CD4-positive, alpha-beta T cell treated with Interferon alpha-2 for 1 hour (primary cell): ENCODE measurements at places on chromosomes 3 and 15.

- no peak for DNase-seq
Observed at GRCh38 chr3:84265768-84266167, 693.0 kb upstream of the CADM2 start.

GRCh38 chr3:155318740-155319139, 25.3 kb upstream of the STRIT1 start:
- no peak for DNase-seq

DNA sequence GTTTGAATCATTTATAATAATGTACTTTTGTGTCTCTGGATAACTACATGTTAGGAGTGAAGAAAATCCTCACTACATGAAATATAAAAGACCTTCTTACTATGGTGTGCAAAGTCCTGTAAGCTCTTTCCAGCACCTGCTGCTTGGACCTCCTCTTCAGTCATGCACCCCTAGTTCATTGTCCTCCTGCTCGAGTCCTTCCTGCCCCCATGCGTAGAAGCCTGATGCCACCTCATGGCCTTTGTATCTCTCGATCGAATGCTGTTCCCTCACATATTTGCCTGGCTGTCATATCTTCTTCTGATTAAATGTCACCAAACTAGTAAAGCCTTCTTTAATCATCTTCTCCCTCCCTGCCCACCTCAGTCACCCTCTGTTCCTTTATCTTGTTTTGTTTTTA, 49.9 kb upstream of the SUCLG2 start:
- DNase-seq, result peak; percentile 5

DNA sequence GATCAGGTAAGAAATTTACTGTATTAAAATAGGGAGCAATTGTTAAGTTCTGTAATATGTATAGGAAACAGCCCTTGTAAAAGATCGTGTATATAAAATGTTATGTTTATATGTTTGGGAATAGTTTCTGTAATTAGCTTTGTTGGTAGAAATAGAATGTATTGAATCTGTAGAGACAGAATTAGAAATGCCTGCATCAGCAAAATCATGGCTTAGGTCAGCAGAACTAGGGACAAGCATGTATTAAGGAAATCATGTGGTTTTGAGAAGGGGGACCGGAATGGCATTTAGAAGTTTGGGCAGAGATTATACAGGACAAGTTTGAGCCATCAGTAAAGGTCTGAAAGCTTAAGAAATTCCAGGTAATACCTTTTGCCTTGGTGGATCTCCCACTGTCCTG, 177.9 kb downstream of the ERC2 start:
- DNase-seq, result no peak

DNA sequence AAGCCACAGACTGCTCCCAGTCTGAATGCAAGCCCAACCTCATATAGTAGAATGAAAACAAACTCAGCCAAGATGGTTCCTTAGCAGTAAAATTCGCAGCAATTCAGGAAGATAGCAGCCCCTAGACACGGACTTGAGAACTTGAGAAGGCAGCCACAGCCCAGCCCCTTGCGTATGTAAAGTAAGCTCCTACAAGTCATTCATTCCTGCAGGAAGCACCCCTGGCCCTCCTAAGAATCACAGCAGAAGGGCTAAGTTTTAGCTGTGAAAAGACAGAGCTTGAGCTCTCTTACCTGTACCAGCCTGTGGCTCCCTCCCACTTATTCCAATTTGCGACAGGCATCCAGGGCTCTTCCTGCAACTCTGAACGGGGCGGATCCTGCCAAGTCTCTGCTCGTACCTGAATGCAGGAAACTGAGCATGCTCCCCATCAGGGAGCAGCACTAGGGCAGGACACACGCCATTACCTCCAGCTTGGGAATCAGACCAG, 136.4 kb downstream of the MAGI1 start:
- no peak for DNase-seq

DNA sequence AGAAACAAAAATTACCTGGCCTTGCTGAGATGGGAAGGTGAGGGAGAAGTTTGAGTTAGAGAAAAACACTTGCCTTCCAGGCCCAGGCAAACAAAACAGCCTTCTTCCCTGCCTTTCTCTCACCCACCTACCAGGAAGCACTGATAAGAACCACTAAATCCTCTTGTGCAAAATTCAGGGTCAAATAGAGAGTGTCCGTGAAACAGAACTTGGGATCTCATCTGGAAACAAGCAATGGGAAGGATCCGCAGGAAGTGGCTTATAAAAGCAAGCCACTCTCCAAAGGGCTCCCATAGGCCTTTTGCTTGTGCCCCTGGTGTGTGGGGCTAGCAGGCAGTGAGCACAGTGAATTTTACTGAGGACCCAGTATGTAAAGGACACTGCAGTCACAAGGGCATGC, 11.0 kb downstream of the ADAMTS9 start:
- no peak for DNase-seq

GRCh38 chr15:101250341-101250831, 1.5 kb downstream of the CHSY1 start:
- DNase-seq, result no peak

GRCh38 chr3:129224984-129225393, 24.4 kb upstream of the COPG1 start:
- DNase-seq, result peak; percentile 7

DNA sequence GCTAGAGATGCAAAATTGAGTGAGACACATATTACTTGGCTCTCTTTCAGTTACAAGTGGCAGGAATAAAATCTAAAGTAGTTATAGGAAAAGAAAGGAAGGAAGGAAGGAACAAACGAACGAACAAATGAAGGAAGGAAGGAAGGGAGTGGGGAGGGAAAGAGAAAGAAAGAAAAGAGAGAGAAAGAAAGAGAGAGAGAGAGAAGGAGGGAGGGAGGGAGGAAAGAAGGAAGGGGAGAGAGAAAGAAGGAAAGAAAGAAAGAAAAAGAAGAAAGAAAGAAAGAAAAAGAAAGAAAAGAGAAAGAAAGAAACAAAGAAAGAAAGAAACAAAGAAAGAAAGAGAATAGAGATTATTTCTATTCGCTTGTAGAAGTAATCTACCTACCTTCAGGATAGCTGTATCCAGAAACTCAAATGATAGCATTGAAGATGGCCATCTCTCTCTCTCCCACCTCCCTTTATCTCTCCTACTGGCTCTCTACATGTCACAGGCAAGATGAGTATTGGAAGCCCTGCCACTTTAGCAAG, 229.7 kb upstream of the TLE3 start:
- DNase-seq, result no peak

DNA sequence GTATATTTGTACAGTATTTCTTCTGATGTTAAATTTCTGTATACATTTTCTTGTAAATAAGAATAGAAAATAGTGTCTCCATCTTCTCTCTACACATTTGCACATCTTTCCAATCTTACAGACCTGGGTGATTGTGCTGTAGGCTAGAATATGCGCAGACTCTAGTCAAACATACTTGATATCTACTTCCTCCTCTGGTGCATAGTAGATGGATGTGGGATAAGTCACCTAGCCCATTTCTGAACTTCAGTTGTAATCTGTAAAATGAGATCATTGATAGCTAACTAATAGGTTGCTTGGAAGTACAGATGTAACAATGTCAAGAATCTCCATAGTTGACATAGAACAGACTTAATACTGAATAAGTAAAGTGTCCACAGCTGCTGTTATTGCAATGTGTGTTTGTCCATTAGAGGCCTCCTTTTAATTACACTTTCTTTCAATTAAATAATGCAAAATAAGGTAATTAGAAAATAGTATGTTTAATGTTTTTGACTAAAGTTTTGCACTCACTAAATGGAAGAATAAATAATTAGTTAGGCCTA, 46.7 kb downstream of the ALCAM start:
- no peak for DNase-seq

- DNase-seq, result no peak
Observed at GRCh38 chr3:41434781-41435180, 235.5 kb downstream of the CTNNB1 start.

- DNase-seq, result no peak
Observed at GRCh38 chr3:126269354-126269753, 87.9 kb downstream of the KLF15 start.

DNA sequence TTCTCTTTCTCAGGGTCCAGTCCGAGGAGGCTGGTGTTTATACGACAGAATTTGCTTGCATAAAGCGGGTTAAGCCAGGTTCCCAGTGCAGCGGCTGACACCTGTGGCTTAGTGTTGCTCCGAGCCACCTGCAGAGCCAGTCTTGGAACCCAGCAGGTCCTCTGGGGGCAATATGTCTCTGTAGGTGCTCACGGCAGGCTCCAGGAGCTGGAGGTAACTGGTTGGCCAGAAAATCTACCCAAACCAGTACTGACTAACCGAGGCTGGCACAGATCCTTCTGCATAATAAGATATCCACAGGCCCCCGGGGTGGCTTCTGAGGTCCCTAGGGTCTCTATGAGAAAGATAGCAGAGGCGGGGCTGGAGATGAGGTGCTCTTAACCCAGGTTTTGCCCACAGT, 3.2 kb downstream of the MGLL start:
- no peak for DNase-seq

- DNase-seq, result no peak
Observed at GRCh38 chr15:55518641-55519040, 10.6 kb upstream of the DNAAF4 start.

- DNase-seq, result no peak
Observed at GRCh38 chr3:177105623-177106022, 91.7 kb downstream of the TBL1XR1 start.

GRCh38 chr3:36964817-36965216, 20.0 kb upstream of the TRANK1 start:
- DNase-seq, result no peak

DNA sequence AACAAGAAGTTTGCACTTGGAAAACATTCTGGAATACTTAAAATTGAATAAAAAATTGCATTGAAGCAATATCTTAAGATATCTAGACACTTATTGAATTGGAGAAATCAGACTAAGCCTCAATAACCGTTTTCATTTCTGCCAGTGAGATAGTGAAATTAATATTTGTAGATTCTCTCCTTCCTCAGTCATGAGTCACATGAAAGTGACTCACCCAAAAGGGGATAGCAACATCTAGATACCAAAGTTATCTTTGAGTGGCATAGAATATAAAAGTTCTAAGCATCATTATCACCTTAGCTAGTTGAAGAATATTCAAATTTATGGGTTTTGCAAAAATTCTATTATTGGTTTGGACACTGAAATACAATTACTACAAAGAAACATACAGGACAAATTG, 614.8 kb upstream of the ZNF717 start:
- no peak for DNase-seq

GRCh38 chr3:127035677-127036076, 52.8 kb downstream of the PLXNA1 start:
- no peak for DNase-seq

GRCh38 chr3:180252683-180253082, 215.9 kb upstream of the PEX5L start:
- no peak for DNase-seq

- no peak for DNase-seq
Observed at GRCh38 chr15:101329309-101329863, 34.3 kb upstream of the SNRPA1 start.

- DNase-seq, result no peak
Observed at GRCh38 chr15:26073430-26074333, 210.6 kb upstream of the ATP10A start.

GRCh38 chr3:195766671-195767070, 45.1 kb downstream of the MUC4 start:
- DNase-seq, result no peak

GRCh38 chr15:39642011-39642640, 61.2 kb downstream of the THBS1 start:
- DNase-seq, result no peak

- no peak for DNase-seq
Observed at GRCh38 chr3:131402391-131403039, 20.9 kb downstream of the NUDT16 start.

DNA sequence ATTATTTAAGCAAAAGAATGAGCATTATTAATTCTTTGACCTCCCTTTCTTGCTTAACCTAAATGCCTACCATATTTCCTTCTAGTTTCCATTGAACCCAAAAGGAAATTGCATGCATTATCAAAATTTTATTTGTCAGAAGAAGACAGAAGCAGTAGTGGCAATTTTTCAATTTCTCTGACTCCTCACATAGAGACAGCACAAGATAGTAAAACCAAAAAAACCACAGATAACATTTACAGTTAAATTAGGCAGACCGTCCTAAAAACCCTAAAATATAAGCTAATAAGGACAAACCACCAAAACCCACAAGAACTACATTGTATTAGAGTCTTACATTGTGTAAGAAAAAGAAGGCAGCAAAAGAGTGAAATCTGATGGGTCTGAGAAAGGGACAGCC, 27.1 kb downstream of the GOLGB1 start:
- DNase-seq, result no peak

DNA sequence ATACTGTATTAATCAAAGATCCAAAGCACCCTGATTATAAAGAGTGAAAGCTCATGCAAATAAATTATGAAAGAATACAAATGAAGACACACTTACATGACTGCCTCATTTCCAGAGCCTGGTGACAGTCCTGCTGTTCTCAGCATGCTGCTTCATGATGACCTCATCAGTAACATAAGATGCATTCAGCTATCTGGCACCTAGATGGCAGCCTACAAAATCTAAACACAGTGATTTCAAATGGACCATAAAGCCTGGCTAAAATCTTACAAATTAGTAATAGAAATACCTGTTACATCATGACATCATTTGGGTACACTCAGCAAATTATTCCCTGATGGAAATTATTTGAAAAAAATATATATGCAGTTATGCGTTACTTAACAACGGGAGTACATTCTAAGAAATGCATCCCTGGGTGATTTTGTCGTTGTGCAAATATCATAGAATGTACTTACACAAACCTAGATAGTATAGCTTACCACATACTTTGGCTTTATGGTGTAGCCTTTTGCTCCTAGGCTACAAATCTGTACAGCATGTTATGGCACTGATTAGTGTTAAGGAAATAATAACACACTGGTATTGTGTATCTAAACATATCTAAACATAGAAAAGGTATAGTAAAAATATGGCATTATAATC, 207.2 kb downstream of the EPHA3 start:
- DNase-seq, result no peak

DNA sequence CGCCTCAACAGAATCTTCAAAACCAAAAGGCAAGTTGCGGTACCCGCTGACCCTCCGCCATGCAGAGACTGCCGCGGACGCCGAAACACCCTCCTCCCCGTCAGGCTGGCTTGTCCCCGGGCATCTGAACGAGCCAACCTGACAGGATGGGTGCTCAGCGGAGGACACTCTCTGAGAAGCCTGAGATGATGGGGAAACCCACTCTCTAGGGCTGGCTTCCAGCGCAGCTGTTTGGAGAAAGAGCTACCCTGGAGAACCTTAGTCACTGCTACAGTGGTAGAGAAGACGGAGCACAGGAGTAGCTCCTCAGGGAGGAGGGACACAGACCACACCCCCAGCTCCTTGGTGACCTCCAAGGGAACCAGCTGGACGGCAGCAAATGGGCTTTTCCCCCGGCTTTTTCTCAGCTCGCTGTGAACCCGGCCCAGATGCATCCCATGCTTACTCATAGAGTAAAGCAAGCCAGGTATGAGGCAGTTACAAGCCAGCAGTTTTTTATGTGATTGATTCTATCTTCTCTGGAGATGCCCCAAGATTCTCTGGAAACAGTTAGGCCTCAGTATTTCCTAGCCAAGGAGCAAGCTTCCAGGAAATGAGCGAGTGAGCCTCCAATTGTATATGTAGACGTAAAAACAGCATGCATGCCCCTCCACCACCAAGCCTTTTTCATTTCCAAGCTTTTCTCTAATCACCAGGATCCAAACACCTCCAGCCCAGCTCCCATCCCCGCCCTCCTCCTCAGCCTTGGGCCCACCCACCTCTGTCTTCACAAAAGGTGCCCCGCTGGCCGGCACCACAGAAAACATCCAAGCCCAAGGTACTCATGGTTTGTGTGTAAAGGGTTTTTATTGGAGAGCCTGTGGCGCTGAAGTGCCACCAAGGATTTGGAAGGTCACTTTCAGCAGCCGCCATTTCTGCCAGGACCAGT, 38.7 kb downstream of the FAM174B start:
- no peak for DNase-seq
